A172 (cell line): ENCODE measurements at places on chromosomes 11 and 22. TPM values are rescaled to one million over a fixed set of nuclear protein-coding genes. Genes with fewer than 3 reads are reported as not detected.

GRCh38 chr11:66546966-66547661 lies 411 bp downstream of the ACTN3 start:
- no peak for DNase-seq

- no peak for DNase-seq
These were observed 780.6 kb downstream of the OPCML start for GRCh38 chr11:132751516-132752250.

- no peak for DNase-seq
These were observed 490.4 kb downstream of the INSC start for GRCh38 chr11:15605094-15605493.

DNA sequence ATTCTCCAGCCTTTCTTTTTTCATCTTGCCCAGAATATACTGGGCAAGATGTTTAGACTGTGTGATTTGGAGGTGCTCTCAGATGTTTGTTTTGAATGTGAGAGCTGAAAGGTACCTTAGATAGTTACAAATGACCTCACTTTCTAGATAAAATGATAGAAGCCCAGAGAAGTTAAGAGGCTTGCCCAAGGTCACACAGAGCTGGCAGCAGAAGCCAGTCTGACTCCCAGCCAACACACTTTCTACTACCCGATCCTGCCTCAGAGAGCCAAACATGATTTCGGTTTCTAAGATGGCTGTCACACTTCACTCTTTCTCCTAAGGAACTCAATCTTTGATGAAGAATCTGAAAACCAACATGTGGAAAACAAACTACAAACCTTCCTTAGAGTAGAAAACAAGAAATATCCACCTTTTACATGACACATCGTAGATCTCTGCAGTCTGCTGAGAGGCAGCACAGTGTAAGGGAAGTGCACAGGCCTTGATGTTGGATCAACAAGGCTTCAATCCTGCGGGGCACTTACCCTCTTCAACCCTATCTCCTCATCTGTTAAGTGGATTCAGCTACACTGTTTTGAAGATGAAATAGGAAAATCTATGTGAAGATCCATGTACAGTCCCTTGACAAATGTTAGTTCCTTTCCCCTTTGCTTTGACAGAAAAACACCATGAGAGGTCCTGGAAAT lies 58.6 kb downstream of the SYTL2 start:
- no peak for DNase-seq

DNA sequence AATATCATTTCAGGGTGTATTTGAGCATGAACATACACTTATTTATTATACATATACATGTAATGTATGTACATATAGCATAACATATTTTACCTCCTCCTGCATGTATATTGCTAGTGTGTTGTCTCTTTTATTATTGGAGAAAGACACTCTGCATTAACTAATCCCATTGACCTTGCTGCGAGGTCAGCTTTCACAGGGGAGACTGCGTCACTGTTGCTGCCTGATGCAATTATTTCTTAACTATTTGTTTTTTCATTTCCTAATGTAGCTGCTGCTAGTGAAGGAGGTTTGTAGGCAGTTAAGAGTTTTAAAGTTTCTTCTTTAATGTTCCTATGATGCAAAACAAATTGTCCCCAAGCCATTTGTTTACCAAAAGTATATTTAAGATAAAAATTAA lies 185.4 kb upstream of the CNTN5 start:
- DNase-seq: no peak

GRCh38 chr11:104000798-104001197 lies 35.6 kb upstream of the DDI1 start:
- DNase-seq: no peak

GRCh38 chr11:118511601-118512000 lies 15.7 kb upstream of the TTC36 start:
- no peak for DNase-seq

DNA sequence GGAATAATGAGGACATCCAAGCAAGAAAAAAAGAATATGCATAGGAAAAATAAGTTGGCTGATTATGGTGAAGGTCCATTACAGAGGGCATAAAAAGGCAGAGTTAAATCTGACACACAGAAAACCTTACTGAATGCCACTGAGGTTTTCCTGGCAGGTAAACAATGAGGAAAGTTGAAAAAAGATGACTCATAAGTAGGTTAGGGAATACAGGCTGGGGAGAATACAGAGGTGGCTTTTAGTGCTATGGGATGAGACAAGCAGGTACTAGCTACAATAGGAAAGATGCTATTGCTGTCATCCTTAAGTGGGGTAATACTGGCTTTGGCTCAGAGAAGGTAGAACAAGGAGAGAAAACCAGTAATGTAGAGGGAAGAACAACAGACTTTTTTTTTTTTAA lies 44.7 kb downstream of the CSTF3 start:
- DNase-seq: peak; percentile 9

- no peak for DNase-seq
These were observed 70.8 kb downstream of the TBC1D22A start for GRCh38 chr22:46833228-46833627.

DNA sequence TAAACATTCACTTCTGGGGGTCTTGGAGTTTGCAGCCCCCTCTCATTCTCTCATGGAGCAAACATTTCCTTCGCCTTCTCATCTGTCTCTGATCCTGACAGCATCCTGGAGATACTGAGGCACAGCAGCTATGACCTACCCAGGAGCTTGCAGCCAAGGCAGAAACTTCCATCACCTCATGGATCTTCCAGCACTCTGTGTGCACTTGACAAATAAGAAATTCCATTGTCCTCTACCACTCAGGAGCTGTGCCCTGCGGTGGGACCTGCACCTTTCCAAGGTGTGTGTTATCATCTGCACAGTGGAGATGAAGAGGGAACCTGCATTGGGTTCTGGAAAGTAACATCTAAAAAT lies 49.1 kb downstream of the GGTLC2 start:
- DNase-seq: no peak

- no peak for DNase-seq
These were observed 32.3 kb downstream of the RSPH14 start for GRCh38 chr22:23109441-23109978.

GRCh38 chr11:74310857-74311256 lies 583 bp downstream of the P4HA3 start:
- DNase-seq: no peak

DNA sequence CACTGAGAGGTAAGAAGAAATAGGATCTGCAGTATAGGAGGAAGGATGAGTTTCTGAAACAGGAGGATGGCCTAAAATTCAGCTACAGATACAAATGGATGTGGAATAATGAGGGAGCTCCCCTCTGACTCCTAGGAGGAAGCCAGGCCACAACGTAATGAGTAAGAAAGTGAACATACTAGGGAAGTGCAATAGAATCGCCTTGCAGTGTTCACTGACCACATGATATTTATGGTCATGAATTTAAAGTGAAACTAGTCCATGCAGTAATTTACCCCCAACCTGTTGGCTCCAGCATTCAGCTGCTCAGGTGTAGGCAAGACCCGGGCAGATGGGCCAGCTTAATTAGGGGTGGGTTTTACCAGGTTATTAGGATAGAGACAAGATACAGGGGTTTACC lies 101.7 kb downstream of the DEUP1 start:
- no peak for DNase-seq

- no peak for DNase-seq
These were observed 69.0 kb upstream of the SHISAL1 start for GRCh38 chr22:44381761-44382115.

DNA sequence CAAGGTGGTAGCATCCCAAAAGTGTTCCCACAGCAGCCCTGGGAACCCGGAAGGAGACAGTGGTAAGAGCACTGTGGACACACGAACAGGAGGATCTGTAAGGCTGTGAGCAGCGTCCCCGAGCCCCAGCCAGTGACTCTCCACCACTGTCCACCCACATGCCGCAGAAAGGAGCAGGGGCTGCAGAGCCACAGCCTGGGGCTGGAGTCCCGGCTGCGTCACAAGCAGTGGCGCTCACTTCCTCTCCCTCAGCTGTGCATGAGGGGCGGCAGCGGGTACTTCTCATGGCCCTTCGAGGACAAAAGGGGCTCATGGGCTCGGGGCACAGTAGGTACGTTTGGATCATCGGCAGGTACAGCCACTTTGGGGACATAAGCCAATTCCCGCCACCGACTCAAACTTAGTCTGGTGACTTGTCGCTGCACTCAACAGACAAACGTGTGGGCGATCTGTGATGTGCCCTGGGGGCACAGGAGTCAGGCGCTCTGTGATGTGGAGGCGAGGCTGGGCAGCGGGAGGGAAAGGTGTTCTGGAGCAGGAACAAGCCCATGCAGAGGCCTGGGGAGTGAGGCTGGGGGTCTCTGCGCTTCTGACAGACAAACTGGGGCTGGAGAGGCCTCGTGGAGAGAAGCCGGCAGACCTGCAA lies 68.5 kb downstream of the SCUBE1 start:
- no peak for DNase-seq

GRCh38 chr11:93396316-93396715 lies 65.8 kb downstream of the DEUP1 start:
- no peak for DNase-seq

- DNase-seq: no peak
These were observed 556.9 kb downstream of the BRD1 start for GRCh38 chr22:49270595-49271368.

DNA sequence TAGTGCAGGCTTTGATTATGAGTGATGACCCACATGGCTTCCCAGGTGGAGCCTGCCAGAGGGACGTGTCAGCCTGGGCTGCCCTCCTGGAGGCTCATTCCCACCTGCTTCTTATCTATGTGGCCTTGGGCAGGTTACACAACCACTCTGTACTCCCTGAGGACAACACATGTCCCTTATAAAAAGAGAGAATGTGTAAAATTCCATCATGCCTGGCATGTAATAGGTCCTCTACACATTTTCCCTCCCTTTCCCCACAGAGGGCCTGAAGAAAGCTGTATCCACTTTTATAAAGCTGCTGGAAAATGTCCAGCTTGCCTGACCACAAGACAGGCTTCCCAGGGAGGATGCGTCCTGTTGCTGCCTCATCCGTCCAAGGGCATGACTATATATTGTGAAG lies 55.0 kb upstream of the VSTM5 start:
- DNase-seq: peak; percentile 77

IL10RA gene
- 0.12 TPM in 1 of 2 replicates, not detected in the other for total RNA-seq

SEPTIN3 gene
- 7.7 and 8.3 TPM in 2 replicates for total RNA-seq

DEPDC7 gene
- 13.6 and 13.8 TPM in 2 replicates for total RNA-seq

GPR83 gene
- not detected in 2 replicates for total RNA-seq

MEI1 gene
- total RNA-seq: 1.2 and 2.7 TPM in 2 replicates

ALDH3B2 gene
- total RNA-seq: not detected in 2 replicates

UPB1 gene
- total RNA-seq: not detected in 2 replicates

PYGM gene
- 0.12 TPM in 1 of 2 replicates, not detected in the other for total RNA-seq

OVCH2 gene
- not detected in 2 replicates for total RNA-seq

DGAT2 gene
- total RNA-seq: 15.2 and 15.9 TPM in 2 replicates

SCO2 gene
- total RNA-seq: 8.0 and 9.5 TPM in 2 replicates

MS4A4A gene
- not detected in 2 replicates for total RNA-seq
